Right lung (tissue), 10 donors: ENCODE measurements at places on chromosomes 5 and 9.
A peak's percentile ranks its signal among the peaks of the same experiment; 100 is the strongest.

- no peak for DNase-seq
Measured at GRCh38 chr9:79428422-79428821, 143.3 kb upstream of the TLE4 start.

- DNase-seq = no peak
Measured at GRCh38 chr5:1748271-1748670, 51.4 kb downstream of the MRPL36 start.

GRCh38 chr5:15440434-15440833 lies 59.5 kb upstream of the FBXL7 start:
- no peak for DNase-seq

- DNase-seq = no peak
Measured at GRCh38 chr9:100088202-100088601, 10.6 kb downstream of the ERP44 start.

DNA sequence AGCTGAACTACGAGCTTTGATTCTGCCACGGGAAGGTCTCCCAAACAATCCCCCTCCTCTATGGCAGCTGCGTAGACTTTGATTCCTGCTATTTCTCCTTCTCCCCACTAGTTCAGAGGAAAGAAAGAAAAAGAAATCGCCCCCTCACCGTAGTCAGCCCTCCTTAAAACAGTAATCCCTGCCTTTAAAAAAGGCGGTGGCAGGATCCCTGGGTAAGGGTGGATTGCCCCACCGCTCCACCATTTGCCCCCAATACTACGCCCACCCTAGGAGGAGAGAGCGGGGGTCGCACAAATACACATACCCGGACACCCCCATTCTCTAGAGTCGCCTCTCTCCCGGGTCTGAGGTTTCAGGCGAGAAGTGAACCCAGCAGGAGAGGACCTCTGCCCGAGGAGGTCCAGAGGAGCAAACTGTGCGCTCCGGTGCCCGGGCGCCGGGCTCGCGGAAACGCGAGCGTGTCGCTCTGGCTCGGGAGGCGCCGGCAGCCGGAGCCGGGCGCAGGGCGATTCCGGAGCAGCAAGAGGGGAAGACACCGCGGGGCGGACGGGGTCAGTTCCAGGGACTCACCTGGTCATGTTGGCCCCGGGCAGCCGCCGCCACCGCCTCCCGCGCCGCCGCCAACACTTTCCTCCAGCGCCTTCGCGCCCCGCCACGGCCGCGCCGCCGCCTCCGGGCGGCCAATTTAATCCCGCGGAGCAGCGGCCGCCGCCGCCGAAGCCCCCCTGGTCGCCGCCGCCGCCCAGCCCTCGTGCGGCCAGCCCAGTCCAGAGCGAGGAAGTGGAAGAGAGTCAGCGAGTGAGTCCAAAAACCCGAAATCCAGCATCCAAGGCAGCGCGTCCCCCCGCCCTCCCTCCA lies 1057.7 kb upstream of the DMAC1 start:
- DNase-seq = no peak

- DNase-seq = no peak
Measured at GRCh38 chr5:72511774-72512592, 4.8 kb upstream of the ZNF366 start.

DNA sequence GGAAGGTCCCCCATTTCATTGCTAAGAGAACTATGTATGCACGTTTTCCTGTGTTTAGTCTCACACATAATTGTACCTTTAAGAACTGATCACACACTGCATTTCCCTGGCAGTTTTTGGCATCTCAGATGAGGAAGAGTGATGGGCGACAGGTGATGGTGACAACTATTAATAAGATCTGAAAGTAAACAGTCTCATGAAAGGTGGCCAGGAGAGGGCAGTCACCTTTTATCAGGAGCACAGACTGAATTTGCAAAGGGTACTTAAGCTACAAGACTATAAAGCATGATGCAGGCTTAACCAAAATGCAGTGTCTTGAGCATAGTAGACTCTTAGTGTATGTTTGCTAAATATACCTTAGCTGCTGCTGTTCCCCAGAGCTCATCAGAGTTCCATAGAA lies 91.5 kb downstream of the GHR start:
- DNase-seq = no peak

DNA sequence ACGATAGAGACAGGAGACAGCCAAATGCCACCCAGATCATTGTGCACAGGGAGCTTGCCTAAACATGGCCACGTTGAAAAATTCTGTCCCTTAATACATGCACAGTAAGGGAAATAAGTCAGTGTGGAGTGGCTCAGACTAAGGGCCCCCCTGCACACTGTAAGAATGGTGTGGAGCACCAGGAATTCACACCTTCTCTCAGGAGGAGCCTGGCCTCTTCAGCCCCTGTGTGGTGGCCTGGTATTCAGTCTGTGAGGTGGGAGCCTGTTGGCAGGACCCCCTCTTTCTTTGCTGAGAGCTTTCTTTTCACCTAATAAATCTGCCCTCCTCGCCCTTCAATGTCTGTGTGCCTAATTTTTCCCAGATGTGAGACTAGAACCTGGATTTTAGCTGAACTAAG lies 66.1 kb upstream of the RASGRF2 start:
- no peak for DNase-seq

- no peak for DNase-seq
Measured at GRCh38 chr5:147065071-147065470, 169.8 kb upstream of the STK32A start.

GRCh38 chr5:93303291-93303691 lies 277.7 kb downstream of the NR2F1-AS1 start:
- DNase-seq = no peak

DNA sequence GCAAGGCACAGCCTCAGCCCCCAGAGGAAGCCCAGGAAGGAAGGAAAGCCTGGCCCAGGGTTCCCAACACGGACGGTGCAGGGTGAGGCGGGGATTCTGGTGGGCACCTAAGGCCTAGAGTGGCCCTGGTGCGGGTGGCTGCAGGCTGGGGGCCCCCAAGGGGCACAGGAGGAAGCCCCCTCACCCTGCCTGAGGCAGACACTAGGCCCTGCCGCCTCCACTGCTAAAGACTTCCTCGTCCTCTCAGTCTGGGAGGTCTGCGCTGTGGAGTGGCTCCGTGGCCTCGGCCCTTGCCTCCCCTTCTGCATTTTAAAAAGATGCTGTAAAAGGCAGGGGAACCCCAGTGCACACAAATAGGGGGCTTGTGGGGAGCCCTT lies 3.4 kb downstream of the SLC9A3 start:
- no peak for DNase-seq

GRCh38 chr9:2745560-2746380 lies 28.5 kb downstream of the KCNV2 start:
- no peak for DNase-seq

- no peak for DNase-seq
Measured at GRCh38 chr5:168162464-168162863, 129.0 kb upstream of the WWC1 start.

DNA sequence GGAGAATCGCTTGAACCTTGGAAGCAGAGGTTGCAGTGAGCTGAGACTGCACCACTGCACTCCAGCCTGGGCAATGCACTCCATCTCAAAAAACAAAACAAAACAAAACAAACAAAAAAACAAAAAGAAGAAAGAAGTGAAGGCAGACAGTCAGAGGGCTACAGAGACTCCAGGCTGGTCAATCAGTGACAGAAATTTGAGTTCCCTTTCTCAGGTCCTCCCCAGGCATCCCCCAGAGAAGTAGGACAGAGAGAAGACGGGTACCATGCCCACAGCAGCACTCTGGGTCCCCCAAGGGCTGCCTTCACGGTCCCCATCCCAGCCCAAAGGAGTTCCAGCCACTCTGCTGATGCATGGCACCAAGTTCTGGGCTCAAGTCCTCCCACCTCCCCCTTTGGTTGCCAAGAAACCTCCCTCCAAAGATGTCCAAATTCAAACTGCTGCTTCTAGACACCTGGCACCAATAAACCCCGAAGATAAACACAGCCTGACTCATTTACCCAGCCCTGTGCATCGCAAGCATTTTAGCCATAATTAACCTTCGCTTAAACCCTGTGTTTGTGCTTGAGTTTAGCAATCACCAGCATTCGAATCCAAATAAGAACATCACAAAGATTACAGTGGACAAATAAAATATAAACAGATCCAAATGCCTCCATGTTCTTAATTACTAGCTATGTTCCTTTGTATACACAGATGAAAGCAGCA lies 24.0 kb downstream of the SEMA4D start:
- DNase-seq = peak; percentile 53

- DNase-seq = no peak
Measured at GRCh38 chr5:88542786-88543185, 274.1 kb upstream of the TMEM161B start.

- no peak for DNase-seq
Measured at GRCh38 chr5:180334751-180335613, 18.2 kb downstream of the GFPT2 start.

- no peak for DNase-seq
Measured at GRCh38 chr9:135565141-135565628, 3.6 kb downstream of the PAEP start.

DNA sequence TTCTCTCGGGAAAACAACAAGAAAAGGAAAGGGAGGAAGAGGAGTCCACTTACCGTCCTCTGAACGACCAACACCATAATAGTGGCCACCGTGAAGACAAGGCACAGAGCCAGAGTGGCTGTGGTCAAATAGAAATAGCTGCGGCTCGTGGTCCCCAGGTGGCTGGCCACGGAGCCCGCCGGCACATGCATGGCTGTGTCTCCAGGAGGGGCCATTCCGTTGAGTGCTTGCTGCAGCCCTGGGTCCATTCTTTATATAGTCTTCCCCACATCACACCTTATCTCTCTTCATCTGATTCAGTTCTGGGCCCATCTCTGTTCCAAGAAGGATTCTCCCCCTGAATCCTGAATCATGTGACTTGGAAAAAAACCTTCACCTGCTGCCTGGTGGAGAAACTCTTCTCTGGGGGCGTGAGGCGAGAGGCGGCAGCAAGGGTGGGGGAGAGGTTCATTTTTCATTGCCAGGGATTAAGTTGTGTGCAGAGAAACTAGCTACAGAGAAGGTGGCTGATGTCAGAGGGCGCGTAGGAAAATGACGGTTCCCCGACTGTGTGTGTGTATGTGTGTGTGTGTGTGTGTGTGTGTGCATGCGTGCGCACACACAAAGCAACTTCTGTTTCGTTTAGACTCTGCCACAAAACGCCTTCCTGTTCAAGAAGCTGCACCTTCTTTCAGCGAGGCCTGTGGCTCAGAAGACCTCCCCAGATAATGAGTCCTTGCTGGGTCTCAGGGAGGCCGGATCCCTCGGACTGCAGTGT lies at the start of gene TNFSF8:
TSS of gene TNFSF8 (minus strand) at position 536 of the 757 bp plus-strand sequence. CDS start at position 248, 288 bp downstream.
- no peak for DNase-seq
